Fibroblast of skin of right biceps (primary cell): ENCODE measurements at places on chromosomes 12 and 14.

DNA sequence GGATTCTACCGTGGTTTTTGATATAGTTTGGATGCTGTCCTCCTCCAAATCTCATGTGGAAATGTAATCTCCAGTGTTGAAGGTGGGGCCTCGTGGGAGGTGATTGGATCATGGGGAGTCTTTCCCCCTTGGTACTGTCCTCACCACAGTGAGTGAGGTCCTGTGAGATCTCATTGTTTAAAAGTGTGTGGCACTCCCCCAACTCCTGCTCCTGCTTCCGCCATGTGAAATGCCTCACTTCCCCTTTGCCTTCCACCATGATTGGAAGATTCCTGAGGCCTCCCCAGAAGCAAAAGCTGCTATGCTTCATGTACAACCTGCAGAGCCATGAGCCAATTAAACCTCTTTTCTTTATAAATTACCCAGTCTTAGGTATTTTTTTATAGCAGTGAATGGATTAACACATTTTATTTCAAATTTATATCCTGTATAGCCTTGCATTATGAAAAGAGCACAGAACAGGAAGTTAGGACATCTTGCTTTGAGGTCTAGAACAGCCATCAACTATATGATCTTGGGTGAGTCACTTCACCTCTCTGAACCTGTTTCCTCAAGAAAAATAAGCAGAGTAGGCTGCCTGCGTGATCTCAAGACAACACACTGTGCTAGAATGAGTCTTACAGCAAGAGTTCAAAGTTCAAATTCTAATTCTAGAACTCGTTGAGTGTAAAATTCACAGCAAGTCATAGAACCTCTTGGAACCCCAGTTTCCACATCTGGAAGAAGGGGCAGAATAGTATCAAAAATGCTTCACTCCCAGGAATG lies 160.9 kb upstream of the EEA1 start:
- DNase-seq, result peak; percentile 84

GRCh38 chr12:50224026-50224692 lies 57.0 kb upstream of the CERS5 start:
- DNase-seq, result no peak

DNA sequence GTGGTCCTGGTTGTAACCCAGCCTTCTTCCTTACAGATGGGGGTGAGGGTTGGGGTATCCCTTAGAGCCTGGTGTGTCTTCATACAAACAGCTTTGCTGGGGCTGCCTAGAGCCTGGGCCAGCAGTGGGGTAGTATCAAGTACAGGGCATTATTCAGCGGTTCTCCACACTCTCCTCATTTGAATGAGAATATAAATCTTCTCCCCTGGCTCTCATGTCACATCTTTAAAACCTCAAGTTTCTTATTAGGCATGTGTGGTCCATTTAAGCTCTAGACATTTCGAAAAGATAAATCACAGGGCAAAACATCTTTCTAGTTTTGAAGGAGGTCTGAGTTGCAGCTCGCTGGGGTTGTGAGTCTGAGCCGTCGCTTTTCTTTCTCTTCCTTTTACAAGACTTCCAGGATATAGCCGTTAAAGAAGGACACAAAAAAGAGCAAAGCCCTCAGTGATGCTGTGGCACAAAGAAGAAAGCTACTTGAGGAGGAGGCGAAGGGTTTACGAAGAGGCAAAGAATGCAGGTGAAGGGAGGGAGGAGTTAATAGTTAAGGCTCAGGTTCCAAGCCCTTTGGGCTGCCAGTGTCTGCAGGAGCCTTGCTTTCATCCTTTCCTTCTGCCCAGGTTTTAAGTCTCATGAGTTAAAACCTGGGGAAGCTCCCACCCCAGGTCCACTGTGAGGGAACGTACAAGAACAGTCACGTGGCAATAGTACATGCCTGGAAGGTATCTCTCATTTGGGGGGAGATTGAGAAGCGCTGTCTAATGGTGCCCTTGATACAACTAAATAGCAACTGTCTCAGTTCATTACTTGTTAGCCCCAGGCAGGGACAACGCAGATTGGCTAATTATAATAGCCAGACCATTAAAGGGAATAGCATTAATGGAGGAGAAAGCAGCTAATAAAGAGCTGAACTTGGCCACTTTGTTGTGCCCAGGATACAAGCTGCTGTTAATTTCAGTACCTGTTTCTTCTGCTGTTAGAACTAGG lies 94.2 kb downstream of the ETV6 start:
- peak; percentile 26 for DNase-seq

DNA sequence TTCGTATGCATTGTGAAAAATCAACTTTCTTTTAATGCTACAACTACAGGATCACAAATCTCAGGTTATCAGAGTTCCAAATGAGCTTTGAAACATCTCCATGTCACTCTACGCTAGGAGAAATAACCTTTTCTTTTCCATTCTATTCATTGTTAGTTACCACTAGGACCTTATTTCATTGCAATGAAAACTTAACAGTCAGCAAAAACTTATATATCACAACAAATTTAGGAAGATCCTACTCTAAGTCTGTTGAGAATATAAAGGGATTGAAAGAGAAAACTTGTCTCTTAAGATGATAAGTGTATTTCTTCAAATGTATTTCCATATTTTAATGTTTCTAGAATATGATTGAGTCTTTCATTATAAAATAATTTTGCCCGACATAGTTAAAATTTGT lies 539.1 kb downstream of the TMTC2 start:
- no peak for DNase-seq

DNA sequence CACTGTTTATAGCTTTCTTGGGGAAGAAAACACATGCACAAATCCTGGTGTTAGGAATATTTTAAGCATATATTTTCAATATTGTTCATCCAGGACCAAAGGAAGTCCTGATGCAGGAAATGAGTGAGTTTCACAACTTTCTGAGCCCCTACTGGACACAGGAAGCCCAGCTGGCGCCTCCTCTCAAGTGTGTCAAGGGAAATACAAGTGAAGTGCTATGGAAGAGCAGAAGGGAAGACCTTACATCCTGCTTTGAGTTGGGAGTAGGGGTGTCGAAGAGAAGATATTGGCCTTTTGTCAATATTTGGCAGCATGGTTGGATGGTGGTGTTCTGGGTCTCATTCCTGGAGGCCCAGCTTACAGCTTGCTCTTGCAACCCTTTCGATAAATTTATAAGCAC lies 66.1 kb upstream of the ZDHHC17 start:
- DNase-seq, result no peak

DNA sequence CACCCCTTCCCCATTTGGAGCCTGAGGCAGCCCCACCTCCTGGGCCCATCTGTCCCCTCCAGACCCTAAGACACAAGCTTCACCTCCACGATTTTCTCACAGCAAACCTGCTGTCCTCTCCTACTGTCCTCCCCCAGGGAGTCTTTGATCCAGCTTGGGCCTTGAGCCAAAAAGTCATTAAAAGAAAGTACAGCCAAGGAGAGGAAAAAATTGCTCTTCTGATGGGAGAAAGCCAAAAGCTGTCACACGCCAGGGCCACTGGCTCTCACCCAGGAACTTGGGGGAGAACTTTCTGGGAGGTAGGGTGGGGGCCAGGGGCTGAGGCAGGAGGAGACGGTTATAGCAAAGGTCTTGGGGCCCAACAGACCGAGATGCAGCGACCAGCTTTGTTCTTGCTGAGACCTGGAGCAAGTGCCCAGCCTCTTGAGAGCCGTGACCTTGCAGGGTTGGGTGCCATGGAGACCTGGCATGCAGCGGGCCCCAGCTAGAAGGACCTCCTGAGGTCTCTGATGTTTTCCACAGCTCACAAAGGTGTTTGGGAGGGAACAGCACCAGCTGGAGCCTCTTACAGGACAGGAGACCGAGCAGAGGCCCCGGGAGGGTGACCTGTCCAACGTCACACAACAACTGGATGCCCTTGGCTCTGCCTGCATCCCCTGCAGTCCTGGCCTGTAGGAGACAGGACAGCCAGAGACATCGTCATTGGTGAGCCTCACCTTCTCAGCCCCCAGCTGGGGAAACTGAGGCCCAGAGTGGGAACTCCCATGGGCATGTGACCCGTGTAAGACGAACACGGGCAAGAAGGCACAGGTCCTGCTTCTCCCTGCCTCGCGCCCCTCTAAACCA lies 124.5 kb downstream of the CALM1 start:
- DNase-seq, result peak; percentile 33

DNA sequence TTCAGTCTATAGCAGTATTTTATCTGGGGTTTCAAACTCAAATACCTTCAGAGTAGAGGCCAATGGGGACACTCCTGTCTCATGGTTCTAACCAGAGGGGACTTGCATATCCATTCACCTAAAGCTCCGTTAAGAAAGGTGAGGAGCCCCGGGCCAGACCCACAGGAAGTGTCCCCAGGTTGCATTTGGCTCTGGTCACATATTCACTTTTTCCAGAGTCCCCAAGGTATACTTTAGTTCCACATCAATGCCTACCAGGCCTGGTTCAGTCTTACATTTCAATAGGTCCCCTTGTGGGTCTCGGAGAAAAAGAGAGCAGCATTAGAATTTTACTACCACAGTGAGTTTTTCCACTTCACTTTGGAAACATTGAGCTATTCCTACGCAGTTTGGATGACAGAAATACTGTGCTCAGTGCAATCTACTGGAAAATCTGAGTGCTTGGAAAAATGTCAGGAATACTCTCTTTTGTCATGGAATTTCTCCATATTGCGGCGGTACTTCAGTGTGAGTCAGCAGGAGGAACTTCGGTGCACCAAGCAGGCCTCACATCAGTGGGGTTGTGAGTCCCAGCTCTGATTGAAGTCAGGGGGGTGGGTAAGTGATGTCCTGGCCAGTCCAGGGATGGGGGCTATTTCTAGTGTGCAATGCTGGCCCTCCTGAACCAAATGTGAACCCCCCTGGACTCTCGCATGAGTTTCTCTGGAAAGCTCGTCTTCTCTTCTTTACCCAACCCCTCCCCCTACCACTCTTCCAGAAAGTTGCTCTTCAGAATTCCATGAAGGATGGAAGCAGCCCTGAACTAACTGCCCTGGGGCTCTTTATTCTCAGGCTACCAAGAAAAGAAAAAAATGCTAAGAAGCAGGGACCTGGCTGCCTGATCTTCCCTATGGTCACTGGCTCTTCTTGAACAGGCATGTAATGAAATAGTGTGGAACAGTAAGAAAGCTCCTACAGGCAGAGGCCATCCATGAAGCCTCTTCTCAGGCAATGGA lies 184.7 kb downstream of the PRKCH start:
- peak; percentile 91 for DNase-seq

DNA sequence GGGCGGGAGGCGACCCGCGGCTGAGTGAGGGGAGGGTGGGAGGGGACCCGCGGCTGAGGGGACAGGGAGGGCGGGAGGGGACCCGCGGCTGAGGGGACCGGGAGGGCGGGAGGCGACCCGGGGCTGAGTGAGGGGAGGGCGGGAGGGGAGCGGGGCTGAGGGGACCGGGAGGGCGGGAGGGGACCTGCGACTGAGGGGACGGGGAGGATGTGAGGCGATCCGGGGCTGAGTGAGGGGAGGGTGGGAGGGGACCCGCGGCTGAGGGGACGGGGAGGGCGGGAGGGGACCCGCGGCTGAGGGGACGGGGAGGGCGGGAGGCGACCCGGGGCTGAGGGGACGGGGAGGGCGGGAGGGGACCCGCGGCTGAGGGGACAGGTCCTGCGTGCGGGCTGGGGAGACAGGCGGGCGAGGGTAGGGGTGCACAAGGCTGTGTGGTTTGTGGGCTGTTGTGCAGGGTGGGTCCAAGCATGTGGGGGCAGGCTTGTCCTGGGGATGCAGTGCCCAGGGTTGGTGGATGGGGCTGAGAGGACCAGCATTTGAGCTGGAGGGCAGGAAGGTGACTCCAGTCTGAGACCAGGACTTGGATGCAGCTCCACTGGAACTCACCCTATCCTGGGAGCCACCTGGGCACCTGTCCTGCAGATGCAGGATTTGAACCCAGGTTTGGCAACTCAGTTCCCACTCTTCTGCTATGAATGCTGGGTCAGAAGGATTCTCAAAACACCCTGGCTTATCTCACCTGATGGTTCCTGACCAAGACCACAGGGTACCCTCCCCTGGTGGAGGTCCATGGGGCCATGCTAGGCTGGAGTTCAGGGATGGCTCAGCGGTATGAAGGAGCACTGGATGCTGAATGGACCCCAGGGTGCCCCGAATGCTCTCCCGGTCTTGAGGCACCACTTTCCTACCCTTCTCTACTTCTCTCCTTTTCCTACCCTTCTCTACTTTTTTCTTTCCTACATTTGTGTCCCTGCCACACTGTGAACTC lies 9.4 kb downstream of the PLD4 start:
- DNase-seq, result no peak

- DNase-seq, result peak; percentile 91
These were observed at the start of gene MDM2 for GRCh38 chr12:68807576-68808387. TSS of gene MDM2 (plus strand) at chr12:68808177. CDS start at chr12:68808478, 301 bp downstream.

DNA sequence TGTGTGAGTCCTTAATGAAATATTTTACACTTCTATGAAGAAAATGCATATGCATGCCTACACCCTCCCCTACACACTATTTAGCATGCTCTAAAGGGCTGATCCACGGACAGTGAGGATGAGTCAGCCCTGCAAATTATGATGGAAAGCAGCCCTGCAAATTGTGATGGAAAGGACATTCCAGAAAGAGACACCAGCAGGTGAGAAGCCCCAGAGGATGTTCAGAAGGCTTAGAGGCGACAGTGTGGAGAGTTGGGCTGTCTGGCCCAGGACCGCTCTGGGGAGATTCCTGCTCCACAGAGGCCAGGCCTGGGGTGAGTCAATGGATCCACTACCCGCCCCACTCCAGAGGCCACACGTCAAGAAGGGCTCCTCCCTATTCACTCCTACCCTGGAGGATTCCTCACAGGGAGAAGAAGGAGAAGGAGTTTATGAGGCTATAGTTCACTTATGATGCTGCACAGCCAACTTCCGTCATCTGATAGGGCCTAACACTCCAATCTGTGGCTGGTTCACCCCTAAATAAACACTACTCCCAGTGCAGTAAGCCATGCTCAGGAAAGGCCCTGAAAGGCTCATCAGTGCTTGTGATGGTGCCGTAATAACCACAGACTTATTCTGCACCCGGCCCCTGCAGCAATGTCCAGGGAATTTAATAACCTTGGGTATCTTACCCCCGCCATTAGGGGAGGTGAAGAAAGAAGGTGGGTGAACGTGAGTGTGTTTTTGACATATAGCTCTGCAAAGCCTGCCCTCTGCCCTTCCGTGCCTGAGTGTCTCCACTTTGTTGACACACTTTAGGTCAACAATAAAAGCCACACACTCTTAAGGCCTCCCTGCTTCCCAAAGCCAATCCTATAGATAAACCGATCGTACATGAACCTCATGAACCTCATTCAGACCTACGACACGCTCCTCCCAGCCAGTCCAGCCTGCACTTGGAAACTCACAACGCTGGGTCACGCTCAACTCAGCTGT lies 46.4 kb downstream of the CLMN start:
- peak; percentile 66 for DNase-seq

DNA sequence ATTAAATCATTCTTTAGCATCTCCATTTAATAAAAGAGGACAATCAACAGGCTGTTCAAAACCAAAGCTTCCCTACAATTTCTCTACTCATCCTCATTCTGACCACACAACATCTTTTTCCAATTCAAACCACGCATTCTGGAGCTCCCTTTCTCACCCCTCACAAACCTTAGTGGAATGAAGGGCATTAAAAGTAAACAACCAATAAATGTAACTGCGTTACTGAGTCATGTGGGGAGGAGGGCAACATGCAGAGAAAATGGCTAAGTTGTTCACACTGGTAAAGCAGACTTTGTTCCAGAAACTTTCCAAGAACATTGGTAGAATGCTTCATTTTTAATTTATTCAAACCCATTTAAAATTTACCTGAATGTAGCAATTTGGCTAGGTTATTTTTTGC lies 19.6 kb downstream of the SOX5 start:
- DNase-seq, result no peak

GRCh38 chr12:51381226-51382079 lies 9.8 kb downstream of the GALNT6 start:
- peak; percentile 46 for DNase-seq

GRCh38 chr14:83734431-83734830 lies 1795.5 kb upstream of the FLRT2 start:
- DNase-seq, result no peak

- peak; percentile 46 for DNase-seq
These were observed 1927.9 kb upstream of the SEL1L start for GRCh38 chr14:83461521-83461920.

GRCh38 chr14:22505697-22506377 lies 83.2 kb downstream of the DAD1 start:
- no peak for DNase-seq
